ENCODE measurements at places on chromosomes 13 and 19.

GRCh38 chr13:21909331-21909730 lies 238.5 kb downstream of the FGF9 start:
- H3K36me3 ChIP-seq: no peaks in the 10 kb centered on the region
- H3K4me3 ChIP-seq: no peak overlapping the region
- H3K27ac ChIP-seq: no peak overlapping the region
- H3K4me1 ChIP-seq: no peaks in the 10 kb centered on the region

DNA sequence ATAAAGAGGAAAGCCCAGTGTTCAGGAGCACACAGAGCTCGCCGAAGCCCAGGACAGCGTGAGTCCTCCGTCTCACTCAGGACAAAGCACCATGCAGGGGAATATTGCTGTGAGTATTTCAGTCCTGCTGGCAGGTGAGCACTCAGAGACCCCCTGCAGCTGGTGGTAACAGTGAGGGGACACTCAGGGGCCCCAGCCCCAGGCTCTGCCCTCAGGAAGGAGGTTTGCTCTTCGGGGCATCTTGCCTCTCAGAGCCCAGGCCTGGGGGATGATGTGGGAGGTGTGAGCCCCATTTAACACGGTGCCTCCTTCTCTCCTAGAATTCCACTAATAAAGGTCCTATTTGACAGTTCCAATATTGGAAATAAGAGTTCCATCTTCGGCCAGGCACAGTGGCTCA lies 14.8 kb downstream of the LILRA1 start:
- no peak overlapping the region for H3K27ac ChIP-seq
- H3K27me3 ChIP-seq: no peaks in the 10 kb centered on the region
- H3K4me1 ChIP-seq: no peaks in the 10 kb centered on the region
- DNase-seq: no peak
- no peak overlapping the region for H3K4me3 ChIP-seq
- H3K36me3 ChIP-seq: no peaks in the 10 kb centered on the region

DNA sequence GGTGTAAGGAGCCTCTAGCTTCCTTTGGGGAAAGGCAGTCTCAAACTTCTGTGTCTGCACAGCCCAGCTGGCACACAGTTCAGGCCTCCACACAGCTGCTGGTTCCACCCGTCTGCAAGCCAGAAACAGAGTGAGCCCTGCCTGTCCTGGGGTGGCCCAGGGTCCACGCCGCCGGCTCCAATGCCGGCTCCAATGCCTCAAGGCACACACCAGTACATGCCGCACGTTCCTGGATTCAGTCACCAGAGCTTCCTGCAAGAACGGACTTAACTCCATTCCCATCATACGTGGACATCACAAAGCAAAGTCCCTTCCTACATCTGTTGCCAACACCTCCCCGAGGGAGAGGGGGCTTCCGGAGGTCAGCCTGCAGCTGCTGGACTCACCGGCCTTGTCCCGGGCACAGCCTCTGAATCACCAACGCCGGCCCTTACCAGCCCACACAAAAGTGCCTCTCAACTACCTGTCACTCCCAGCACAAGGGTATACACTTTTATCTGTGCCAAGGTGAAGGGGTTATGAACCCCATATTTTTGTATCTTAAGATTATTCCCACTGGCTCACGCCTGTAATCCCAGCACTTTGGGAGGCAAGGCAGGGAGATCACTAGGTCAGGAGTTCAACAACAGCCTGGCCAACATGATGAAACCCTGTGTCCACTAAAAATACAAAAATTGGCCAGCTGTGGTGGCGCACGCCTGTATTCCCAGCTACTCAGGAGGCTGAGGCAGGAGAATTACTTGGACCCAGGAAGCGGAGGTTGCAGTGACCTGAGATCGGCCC lies 8.5 kb downstream of the SH3GL1 start:
- peaks cover 44% of the 10 kb centered on the region for H3K4me1 ChIP-seq
- H3K4me3 ChIP-seq: peak overlapping the region; percentile 2
- DNase-seq: peak; percentile 95
- H3K36me3 ChIP-seq: peaks cover 7% of the 10 kb centered on the region

GRCh38 chr13:36029166-36029565 lies 102.0 kb downstream of the DCLK1 start:
- peaks cover 21% of the 10 kb centered on the region for H3K4me1 ChIP-seq
- peak overlapping the region; percentile 89 for H3K27ac ChIP-seq
- no peaks in the 10 kb centered on the region for H3K27me3 ChIP-seq
- DNase-seq: peak; percentile 77
- no peaks in the 10 kb centered on the region for H3K36me3 ChIP-seq

DNA sequence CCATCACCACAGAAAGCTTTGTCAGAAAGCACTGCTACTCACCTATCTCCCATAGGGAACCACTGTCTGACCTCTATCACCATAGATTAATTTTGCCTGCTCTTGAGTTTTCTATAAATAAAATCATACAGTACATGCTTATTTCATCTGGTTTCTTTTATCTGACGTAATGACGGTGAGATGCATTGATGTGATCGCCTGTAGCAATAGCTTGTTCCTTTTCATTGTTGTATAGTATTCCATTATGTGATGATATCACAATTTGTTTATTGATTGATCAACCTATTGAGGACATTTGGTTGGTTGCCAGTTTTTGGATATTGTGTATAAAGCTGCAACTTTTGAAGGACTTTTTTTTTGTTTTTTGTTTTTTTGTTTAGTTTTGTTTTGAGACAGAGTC lies 51.9 kb upstream of the ADGRE1 start:
- DNase-seq: no peak
- H3K36me3 ChIP-seq: no peaks in the 10 kb centered on the region
- no peak overlapping the region for H3K4me3 ChIP-seq
- no peak overlapping the region for H3K27ac ChIP-seq
- H3K4me1 ChIP-seq: no peaks in the 10 kb centered on the region
- H3K27me3 ChIP-seq: no peaks in the 10 kb centered on the region

- no peak overlapping the region for H3K4me3 ChIP-seq
- H3K27ac ChIP-seq: no peak overlapping the region
These were observed 194.0 kb downstream of the NDFIP2 start for GRCh38 chr13:79674765-79675515.

DNA sequence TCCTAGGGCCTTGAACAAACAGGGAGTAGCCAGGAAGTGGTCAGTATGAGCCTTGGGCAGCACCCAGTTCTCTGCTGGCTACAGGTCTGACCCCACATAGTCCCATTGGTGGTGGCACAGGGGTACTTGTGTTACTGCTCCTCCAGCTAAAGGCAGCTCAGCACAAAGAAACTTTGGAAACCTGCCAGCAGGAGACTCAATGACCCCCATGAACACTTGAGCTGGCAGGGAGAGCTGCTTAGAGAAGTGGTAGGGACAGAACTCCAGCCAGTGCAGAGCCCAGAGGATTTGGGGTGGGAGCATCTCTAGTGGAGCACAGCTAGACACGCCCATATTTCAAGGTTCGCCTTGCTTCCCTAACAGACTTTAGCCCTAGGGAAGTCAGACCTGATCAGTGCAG lies 10.4 kb upstream of the ZNF586 start:
- H3K36me3 ChIP-seq: peaks cover 54% of the 10 kb centered on the region
- no peak overlapping the region for H3K4me3 ChIP-seq
- H3K27ac ChIP-seq: no peak overlapping the region
- no peaks in the 10 kb centered on the region for H3K4me1 ChIP-seq

DNA sequence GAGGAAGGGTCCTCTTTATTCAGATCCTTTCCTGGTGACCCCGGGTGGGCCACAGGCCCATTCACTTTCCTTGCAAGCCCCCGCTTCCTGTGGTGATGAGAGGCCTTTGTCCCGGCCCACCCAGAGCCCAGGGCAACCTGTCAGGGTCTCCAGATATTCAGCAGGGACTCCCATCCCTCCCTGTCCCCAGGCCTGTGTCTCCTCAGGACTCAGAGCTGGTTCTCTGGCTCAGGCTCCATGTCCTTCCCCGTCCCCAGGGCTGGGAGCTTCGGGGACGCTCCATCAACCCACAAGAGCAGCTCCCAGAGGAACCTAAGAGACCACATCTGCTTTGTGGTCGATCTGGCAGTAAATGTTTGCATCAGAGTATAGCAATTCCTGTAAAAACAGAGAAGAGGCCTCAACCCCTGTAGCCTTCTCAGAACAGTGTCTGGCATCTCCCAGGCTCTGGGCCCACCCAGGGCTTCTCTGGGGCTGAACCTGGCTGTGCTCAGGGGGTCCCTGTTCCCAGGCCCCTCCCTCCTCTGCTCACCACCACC lies 7.8 kb downstream of the CEACAM4 start:
- DNase-seq: no peak
- H3K27me3 ChIP-seq: no peaks in the 10 kb centered on the region
- no peaks in the 10 kb centered on the region for H3K36me3 ChIP-seq
- no peak overlapping the region for H3K27ac ChIP-seq
- no peaks in the 10 kb centered on the region for H3K4me1 ChIP-seq

- no peak overlapping the region for H3K4me3 ChIP-seq
- H3K27me3 ChIP-seq: no peaks in the 10 kb centered on the region
These were observed 24.3 kb upstream of the SHFL start for GRCh38 chr19:10061717-10062310.

DNA sequence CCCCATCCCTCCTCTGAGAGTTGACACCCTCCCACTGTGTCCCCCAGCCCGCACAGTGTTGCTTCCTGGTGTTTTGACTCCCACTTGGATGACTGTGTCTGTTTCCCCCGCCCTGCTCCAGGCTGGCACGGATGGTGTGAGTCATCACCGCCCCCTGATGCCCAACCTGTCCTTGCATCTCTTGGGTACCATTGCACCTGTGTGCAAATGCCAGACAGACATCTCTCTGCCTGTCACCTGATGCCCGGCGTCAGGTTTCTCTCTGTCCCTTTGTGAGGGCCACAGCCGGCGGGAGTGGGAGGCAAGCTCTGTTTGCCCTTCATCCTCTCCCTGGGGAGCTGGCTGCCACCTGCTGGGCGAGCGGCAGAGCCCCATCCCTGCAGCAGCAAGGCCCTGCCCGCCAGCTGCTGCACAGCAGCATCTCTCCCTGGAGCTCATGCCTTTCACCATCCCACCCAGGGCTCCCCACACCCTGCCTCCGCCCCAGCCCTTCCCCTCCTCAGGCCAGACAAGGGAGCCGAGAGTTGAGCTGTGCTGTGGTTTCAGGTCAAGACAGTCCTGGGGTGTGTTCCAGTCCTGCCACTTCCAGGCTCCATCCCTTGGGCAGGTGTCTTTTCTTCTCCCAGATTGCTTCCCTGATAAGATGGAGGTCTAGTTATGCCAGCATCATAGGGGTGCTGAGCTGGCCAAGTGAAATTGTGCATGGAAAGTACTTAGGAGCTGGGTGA lies 29.7 kb downstream of the NKPD1 start:
- no peaks in the 10 kb centered on the region for H3K36me3 ChIP-seq
- no peaks in the 10 kb centered on the region for H3K27me3 ChIP-seq
- peaks cover 3% of the 10 kb centered on the region for H3K4me1 ChIP-seq
- no peak overlapping the region for H3K27ac ChIP-seq
- DNase-seq: peak; percentile 75
- no peak overlapping the region for H3K4me3 ChIP-seq

- no peaks in the 10 kb centered on the region for H3K36me3 ChIP-seq
- no peak overlapping the region for H3K27ac ChIP-seq
These were observed 529.2 kb upstream of the NBEA start for GRCh38 chr13:34412817-34413375.

DNA sequence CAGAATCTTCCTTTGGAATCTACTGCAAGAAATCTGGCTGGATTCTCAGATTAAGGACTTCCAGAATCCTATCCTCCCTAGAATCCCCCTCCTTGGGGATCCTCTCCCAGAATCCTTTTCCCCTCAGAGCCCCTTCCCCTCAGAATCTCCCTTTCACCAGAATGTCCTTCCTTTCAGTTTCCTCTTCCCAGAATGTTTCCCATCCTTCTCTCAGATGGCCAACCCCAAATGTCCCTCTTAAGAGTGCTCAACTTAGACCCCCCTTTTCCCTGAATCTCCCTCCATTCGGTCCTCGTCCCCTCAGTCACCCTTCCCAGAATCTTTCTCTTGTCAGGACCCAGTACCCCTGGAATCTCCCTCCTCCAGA lies 584 bp upstream of the RPS16 start:
- peak; percentile 39 for DNase-seq
- peak overlapping the region; percentile 78 for H3K27ac ChIP-seq
- H3K4me1 ChIP-seq: peaks cover 20% of the 10 kb centered on the region
- H3K36me3 ChIP-seq: peaks cover 30% of the 10 kb centered on the region
- H3K4me3 ChIP-seq: peak overlapping the region; percentile 93
- no peaks in the 10 kb centered on the region for H3K27me3 ChIP-seq

- no peak for DNase-seq
- H3K27me3 ChIP-seq: no peaks in the 10 kb centered on the region
- H3K36me3 ChIP-seq: peaks cover 74% of the 10 kb centered on the region
- no peak overlapping the region for H3K4me3 ChIP-seq
- H3K4me1 ChIP-seq: peaks cover 5% of the 10 kb centered on the region
These were observed 31.3 kb downstream of the SERPINE3 start for GRCh38 chr13:51370811-51371210.

Data from osteoblast (primary cell).